ENCODE measurements at places on chromosomes 2 and 18.
A peak's percentile ranks its signal among the peaks of the same experiment; 100 is the strongest.

- DNase-seq, result no peak
Observed at GRCh38 chr2:32902986-32903385, 43.8 kb upstream of the LTBP1 start.

- DNase-seq, result no peak
Observed at GRCh38 chr18:13145636-13146190, 72.8 kb upstream of the LDLRAD4 start.

DNA sequence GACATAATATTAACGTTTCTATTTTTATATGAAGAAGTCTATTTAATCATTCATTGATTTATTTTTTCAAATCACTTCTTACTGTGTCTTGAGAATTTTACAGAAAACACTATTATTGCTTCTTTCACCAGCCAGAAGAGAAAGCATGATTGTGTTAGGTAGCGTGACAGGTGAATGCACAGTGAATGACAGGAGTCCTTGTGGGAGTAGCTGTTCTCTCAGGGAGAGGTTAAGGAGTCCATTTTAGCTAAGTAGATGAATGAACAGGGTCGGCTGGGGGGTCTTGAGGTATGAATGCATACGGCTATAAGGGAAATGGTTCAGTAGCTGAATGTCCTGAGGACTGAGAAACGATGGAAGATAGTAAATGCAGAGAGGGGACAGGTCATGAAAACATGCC lies 56.2 kb downstream of the CTNNA2 start:
- DNase-seq, result no peak

DNA sequence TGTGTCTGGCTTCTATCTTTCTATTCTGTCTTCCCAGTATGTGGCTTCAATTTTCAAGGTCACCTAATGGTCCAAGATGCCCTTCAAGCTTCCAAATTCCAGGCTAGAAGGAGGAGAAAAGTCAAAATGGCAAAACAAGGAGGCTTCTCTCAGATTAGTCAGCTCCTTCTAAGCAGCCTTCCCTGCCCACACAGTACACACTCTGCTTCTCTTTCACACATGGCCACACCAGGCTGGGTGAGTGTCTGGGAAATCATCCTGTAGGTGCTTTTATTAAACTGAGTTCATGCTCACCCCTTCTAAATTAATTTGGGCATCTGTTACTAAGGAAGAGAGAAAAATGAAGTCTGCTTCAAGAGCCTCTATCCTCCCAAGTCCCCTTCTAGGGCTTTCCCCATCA lies 277.2 kb upstream of the MGAT5 start:
- no peak for DNase-seq

- DNase-seq, result no peak
Observed at GRCh38 chr2:187567126-187567525, 12.9 kb upstream of the TFPI start.

GRCh38 chr18:46416706-46417638 lies 240.0 kb downstream of the LOXHD1 start:
- DNase-seq, result peak; percentile 17
